ENCODE measurements at places on chromosomes 16 and 17.

- no peak for DNase-seq
Measured at GRCh38 chr17:3693829-3694231, 2.1 kb downstream of the P2RX5 start.

- no peak for DNase-seq
Measured at GRCh38 chr17:42518046-42518754, 17.8 kb upstream of the NAGLU start.

DNA sequence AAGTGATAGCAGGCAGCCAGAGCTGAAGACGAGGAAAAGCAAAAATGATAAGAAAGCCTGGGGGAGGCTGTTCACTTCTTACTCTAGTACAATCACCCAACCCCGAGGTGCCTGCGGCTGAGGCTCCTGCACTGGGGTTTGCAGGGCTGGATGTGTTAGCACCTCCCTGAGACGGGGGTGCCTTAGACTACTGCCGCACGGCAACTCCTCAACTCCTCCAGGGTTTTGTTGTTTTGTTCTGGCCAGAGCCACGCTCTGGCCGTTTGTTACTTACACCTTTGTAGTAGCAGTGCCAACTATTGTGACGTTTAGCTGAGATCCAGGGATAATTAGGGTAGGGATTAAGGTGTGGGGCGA, 51.5 kb downstream of the LDHD start:
- DNase-seq = no peak

GRCh38 chr16:72751076-72751475, 296.9 kb downstream of the ZFHX3 start:
- no peak for DNase-seq

GRCh38 chr17:30372755-30373154, 6.0 kb upstream of the CPD start:
- DNase-seq = no peak

DNA sequence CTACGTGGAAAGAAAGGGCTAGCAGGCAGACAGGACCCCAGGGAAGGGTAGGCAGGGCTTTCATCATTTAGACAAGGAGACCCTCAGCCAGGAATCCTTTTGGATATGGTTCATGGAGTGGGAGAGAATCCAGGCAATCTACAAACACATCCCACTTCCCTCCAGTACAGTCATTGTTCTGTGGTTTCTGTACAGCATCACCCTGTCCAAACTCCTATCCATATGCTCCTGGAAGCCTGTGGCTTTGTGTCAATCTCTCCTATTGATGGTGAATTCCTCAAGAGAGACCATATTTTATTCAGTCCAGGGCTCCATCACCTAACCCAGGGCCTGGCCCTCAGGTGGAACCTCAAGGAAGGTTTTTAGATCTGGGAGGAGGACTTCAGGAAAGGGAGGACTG, 99.2 kb downstream of the SPACA3 start:
- DNase-seq = no peak

DNA sequence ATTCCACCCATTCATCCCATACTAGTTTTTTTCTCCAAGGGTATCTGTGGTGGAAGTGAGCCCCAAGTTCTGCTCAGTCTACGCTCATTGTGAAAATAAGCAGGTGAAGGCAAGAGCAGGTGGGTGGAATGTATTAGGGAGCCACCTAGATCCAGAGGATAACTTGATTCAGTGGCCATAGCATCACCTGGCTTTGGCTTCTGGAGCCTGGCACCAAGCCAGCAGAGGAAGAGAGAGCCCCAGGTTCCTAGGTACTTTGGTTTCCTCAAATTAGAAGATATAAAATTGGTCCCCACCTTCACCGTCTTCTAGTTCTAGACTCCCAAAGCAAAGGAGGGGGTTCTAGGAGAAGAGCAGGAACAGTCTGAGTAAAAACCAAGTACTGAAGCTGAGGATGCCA, 4.1 kb downstream of the FXR2 start:
- DNase-seq = no peak

GRCh38 chr16:86577314-86577971, 906 bp upstream of the FOXL1 start:
- DNase-seq = no peak

DNA sequence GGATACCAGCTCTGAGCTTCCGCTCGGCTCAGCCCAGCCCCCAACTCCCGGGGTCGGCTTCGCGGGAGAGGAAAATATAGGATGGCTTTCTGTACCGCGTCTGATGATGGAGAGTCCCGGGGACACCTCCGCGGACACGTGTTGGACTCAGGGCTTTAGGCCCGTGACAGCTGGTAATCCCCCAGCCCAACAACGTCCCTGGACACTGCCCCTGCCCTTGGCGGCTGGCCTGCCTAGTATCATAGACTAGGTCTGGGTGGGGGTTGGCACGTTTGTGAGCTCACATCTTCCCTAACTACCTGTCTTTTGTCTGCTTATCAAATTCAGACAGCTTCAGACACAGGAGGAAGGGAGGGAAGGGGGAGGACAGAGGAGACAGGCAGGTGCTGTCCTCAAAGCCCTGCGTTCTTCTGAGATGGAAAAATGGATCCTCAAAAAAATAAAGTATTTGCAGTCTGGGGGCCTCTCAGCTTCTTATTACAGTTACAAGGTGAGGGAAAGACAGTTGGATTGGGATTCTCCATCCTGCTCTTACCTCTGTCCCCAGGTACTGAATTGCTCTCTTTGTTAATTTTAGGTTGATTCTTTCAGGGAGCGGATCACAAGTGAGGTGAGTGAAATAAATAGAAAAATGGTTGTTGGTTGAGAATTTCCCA, 698 bp downstream of the PSME3 start:
- no peak for DNase-seq

DNA sequence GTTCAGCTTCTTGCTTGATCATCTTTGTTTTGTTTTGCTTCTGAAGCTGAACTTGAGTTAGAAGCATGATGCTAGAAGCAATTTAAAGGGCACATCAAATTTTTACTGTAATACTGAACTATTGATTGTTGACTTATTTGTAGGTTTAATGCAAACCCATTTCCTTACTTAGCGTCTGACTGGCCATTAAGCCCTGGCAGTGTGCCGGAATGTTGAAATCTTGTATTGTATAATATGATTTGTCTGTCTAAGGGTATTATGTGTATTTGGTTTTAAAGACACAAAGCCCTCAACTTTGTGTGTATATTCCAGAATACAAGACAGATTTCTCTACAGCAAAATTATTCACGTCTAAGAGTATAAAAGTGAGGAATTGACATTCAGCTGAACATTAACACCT, 39.7 kb downstream of the NUP93 start:
- no peak for DNase-seq

DNA sequence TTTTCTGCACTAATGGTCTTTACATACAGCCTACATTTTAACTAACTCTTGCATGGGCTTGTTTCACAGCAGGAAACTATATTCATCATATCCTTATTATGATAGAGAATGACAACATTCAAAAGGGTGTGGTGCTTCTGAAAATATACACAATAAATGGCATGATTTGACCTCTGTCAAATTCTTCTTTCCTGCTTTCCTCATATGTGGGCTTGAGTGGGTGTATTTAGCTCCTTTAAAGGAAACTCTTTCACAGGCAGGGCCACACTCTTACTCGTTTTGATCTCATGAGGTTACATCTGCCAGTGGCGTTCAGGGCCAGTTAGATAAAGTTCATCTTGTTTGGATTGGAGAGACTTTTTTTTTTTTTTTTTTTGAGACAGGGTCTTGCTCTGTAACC, 6.1 kb downstream of the SLC35G3 start:
- DNase-seq = no peak

DNA sequence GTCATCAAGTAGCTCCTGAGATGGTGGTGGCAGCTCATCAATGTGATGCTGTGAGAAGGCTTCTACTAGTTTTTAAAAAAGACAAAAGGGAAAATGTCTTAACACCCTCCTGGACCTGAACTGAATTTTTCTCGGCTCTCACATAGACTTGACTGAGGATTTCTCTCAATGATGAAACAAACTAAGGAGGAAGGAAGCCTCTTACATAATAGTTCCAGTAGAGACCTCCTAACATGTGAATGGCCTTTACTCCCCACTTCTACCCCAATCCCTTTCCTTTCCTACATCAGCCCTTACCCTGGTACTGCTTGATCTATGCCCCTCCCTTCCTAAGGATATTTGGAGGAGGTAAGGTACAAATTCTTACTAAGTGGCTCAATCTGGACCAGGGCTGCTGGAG, 54.8 kb upstream of the MTMR4 start:
- DNase-seq = no peak

GRCh38 chr16:76409706-76410105, 132.5 kb downstream of the CNTNAP4 start:
- no peak for DNase-seq

- DNase-seq = no peak
Measured at GRCh38 chr16:79599837-79600637, 500 bp downstream of the MAF start.

GRCh38 chr17:74442670-74443515, 11.0 kb downstream of the GPRC5C start:
- no peak for DNase-seq

Data from stimulated activated CD4-positive, alpha-beta T cell treated with anti-CD3 and anti-CD28 coated beads, Interleukin-1b, Interleukin-23, amount 100 ng/mL, for 4 hours (primary cell).